ENCODE measurements at places on chromosomes 1 and 21.

- DNase-seq, result no peak
Measured at GRCh38 chr1:182851825-182852224, 12.7 kb downstream of the DHX9 start.

DNA sequence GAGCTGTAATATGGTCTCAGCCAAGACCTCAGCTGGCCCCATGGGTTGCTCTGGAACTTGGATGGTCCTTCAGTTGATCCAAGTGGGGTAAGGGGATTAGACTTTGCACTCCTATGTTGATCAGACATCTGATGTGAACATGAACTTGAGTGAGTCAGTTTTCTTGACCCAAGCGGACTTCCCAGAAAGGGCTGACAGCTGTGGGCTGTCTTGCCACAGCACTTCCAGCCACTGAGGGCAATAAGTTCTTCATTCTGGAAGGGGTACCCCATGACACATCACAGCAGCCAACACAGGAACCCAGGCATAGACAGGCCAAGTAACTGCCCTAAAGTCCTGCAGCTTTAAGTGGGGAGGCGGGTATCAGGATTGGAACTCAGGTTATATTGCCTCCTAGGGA, 93.9 kb upstream of the USP24 start:
- DNase-seq, result no peak

- DNase-seq, result no peak
Measured at GRCh38 chr21:38495696-38496095, 2.6 kb downstream of the ERG start.

GRCh38 chr1:233654658-233655280, 40.9 kb downstream of the KCNK1 start:
- no peak for DNase-seq

- peak; percentile 40 for DNase-seq
Measured at GRCh38 chr1:7785108-7785507, 1.0 kb downstream of the PER3 start.

DNA sequence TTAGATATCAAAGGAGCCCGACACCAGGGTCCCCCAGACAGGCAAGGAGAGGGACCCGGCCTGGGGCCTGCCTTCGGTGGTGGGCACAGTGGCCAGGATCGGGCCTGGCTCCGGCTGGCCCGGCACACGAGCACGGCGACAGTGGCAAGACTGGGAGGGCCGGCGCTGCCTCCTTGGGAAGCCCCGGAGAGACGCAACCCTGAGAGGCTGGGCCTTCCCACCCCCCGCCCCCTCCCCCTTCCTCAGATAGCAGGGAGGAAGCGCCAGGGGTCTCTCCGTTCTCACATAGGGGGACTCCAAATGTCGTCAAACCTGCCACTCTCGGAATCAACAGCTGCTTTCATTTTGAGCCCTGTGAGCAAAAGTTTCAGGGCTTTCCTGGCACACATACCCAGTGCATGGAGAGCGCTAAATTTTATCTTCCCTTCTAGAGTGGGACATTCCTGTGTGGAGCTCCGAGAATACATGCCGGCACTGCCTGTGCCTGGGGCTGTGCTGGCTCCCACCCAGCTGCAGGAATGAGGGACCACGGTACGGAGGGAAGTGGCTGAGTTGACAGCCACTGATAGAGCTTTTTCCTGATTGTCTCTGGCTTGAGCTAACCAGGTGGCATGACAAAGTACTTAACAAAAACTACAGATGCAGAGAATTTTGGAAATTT, 62.4 kb downstream of the CD247 start:
- no peak for DNase-seq

DNA sequence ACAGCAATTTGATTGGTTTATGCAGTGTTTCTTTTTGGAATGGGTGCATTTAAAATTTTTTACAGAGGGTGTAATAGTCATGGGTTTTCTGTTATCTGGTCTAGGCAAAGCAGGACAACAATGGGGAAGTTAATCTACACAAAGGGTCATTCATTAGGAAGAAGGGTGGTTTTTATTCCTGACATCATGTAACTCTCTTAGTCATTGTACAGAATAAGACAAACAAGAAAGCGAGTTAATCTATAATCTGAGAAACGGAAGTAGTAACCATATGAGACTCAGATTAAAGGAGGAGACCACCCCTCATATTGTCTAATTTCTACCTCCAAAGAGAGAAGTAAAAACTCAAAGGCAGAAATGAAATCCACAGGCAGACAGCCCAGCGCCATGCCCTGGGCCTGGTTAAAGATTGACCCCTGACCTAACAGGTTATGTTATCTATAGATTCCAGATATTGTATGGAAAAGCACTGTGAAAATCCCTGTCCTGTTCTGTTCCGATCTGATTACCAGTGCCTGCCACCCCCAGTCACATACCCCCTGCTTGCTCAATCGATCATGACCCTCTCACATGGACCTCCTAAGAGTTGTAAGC, 10.5 kb upstream of the IFI6 start:
- no peak for DNase-seq

DNA sequence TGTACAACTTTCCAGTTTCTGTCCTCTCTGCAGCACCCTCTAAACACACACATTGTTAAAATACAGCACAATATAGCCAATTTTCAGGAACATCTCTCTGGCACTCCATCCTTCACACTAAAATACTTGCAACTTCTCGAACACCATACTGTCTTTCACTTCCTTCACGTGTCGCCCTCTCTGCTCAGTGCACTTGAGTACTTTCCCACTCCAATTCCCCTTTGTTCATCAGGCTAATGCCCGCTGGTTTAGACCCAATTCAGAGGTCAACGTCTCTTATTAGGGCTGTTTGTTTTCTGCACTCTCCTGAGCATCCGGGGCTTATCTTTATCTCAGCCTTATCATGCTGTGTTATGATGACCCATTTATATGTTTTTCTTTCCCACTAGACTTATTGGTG, 238.2 kb upstream of the SGIP1 start:
- no peak for DNase-seq

DNA sequence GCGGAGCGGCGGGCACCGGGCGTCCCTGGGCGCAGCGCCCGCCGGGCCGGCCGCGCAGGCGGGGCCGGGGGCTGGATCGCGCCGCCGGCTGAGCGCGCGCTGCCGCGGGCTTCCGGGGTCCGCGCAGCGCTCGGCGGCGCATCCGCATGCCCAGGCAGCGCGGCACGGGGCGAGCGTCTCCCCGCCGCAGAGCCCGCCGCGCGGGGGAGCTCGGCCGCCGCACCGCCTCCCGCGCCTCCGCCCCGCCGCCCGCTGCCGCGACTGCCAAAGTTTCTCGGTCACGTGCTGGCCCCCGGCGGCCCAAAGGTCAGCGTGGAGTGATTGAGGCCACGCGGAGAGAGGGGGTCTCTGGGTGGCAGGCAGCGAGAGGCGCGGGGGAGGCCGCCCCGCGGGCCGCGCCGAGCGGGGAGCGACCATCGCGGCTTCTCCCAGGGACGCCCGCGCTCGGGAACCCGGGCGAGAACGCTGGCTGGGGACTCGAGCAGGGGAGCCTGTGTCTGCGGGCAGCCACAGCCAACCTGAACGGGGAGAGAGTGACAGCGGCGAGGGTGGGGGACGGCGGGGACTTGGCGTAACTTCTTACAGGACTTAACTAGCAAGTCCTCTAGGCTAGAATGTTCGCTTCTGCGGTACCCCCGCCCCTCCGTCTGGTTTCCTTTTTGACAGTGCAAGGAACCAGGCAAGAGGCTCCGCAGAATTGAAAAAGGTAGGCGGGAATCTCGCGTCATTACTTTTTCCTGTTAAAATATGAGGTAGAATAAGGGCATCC, at the start of gene ILDR2:
ILDR2 (minus strand) TSS at position 180 of the 769 bp plus-strand sequence. CDS start 272 bp downstream, outside the sequence.
- DNase-seq, result peak; percentile 77

All from NCI-H1417 (cell line).